A549 treated with CpdA at 1 μM for 4 hours (cell line): ENCODE measurements at places on chromosomes 2 and 18. TPM values are rescaled to one million over a fixed set of nuclear protein-coding genes. Genes with fewer than 3 reads are reported as not detected.

Gene OSBPL1A
- total RNA-seq, result 9.9 to 16.1 TPM (median 12.1 TPM) in 5 replicates

Gene FAM237A
- not detected in 5 replicates for total RNA-seq

Gene CPO
- total RNA-seq, result 0.13 TPM in 1 of 5 replicates, not detected in the others

Gene CTIF
- 12.2 to 18.5 TPM (median 12.9 TPM) in 5 replicates for total RNA-seq

Gene FAM98A
- 64.3 to 142 TPM (median 72.5 TPM) in 5 replicates for total RNA-seq
